ENCODE measurements at places on chromosomes 11 and 22. TPM values are rescaled to one million over a fixed set of nuclear protein-coding genes. Genes with fewer than 3 reads are reported as not detected.

The SLC37A2 gene
- 9.1 TPM for total RNA-seq

The OR51E2 gene
- total RNA-seq: 1.2 TPM

The OR4D6 gene
- total RNA-seq: not detected

DNA sequence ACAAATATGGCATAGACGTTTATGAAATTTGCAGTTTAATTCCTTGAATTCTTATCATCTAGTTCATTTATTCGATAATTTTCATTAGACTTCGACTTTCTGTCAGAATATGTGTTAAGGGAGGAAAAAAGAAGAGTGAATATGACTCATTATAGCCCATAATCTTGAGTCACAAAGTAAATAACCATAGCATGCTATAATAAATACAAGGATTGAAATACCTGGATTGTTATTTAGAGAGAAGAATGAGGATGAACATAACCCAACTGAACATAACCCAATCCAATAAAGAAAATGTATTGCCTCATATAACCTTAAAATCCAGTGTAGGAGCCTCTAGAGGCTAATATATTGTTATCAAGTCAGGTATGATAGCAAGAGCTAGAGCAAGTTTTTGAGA is 1858.3 kb upstream of the RAG2 start:
- no peaks in the 10 kb centered on the region for H3K4me1 ChIP-seq
- no peak overlapping the region for H3K27ac ChIP-seq

DNA sequence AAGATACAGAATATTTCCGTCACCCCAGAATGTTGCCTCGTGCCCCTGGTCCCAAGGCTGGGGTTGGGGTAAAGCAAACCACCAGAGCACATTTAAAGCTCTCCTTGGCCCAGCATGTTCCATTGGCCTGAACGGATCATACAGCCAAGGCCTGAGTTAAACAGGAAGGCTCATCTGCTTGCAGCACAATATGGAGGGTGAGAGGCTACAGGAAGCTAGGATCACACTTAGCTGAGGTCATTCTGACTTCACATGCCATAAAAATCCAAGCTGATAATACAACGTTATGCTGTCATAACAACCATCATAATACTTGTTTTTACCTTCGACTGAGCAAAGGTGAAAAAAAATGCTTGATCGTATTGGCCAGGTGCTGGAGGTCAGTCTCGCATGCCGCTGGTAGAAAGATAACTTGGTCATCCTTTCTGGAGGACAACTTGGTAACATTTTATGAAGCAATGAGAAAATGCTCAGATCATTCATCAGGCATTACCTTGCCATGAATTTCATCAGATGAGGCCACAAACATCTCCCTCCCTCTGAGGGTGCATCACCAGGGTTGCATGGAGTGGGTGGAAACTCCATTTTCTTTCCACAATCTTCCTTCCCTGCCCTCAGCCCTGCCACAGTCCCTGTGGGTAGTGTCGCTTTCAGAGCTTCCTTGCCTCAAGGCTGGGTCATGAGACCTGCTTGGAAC is 31.9 kb upstream of the RTL6 start:
- no peaks in the 10 kb centered on the region for H3K36me3 ChIP-seq
- H3K4me1 ChIP-seq: no peaks in the 10 kb centered on the region
- no peaks in the 10 kb centered on the region for H3K27me3 ChIP-seq
- H3K27ac ChIP-seq: no peak overlapping the region
- no peak overlapping the region for H3K4me3 ChIP-seq

GRCh38 chr11:68673991-68674390 is 10.4 kb upstream of the GAL start:
- no peaks in the 10 kb centered on the region for H3K27me3 ChIP-seq
- H3K36me3 ChIP-seq: no peaks in the 10 kb centered on the region
- no peak overlapping the region for H3K4me3 ChIP-seq
- DNase-seq: peak; percentile 54
- H3K4me1 ChIP-seq: no peaks in the 10 kb centered on the region
